Stimulated activated CD4-positive, alpha-beta T cell treated with anti-CD3 and anti-CD28 coated beads, Interleukin-4, amount 100 ng/mL, for 4 hours (primary cell): ENCODE measurements at places on chromosomes 16 and 17.

- DNase-seq: no peak
Measured at GRCh38 chr16:29770250-29770929, 7.7 kb upstream of the ZG16 start.

GRCh38 chr16:15492091-15492740, 57.8 kb downstream of the BMERB1 start:
- no peak for DNase-seq

DNA sequence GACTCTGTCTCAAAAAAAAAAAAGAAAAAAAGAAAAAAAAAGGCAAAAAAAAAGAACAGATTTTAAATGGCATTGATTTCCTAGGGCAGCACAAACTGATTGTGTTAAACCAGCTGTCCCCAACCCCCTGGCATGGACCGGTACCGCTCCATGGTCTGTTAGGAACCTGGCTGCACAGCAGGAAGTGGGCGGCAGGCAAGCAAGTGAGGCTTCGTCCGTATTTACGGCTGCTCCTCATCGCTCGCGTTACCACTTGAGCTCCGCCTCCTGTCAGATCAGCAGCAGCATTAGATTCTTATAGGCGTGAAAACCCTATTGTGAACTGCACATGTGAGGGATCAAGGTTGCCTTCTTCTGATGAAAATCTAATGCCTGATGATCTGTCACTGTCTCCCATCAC, 26.6 kb downstream of the MGAT5B start:
- no peak for DNase-seq

DNA sequence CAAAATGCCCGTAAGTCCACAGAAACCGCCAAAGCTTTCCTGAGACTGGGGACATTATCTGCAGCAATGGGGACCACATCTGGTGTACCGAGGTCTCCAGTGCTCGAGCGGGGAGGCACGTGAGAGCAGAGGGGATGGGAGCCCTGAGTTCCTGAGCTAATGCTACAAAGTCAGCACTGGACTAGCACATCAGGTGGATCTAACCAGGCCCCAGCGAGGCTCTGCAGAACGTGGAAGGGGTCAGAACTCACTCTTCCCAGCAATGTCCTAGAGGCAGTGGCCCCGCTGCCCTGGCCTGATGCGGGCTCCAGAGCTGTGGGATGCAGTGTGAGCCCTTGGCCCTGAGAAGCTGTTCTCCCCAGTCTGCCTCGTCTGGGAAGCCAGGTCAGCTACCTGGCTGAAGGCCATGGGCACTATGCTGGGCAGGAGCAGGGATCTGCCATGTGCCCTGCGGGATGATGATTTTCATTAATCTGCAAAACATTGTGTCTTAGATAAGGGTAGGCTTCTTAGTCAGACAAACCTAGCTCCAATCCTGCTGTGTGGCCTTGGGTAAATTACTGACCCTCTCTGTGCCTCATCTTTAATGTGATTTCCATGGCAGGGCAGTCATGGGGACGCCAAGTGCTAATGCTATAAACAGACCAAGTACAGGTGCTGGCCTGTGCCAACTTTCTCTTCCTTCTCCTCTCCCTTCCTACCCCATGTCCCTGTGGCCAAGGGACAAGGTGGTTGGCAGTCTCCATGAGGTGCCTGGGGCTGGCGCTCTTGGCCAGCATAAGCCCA, 40.1 kb upstream of the SLC38A10 start:
- DNase-seq: no peak

GRCh38 chr17:62790564-62790986, 17.5 kb downstream of the MARCHF10 start:
- no peak for DNase-seq

GRCh38 chr17:67577429-67578141, 140.2 kb upstream of the NOL11 start:
- no peak for DNase-seq
